Activated T-helper 1 cell treated with anti-CD3 and anti-CD28 coated beads, Interleukin-12 subunit alpha, Interleukin-12 subunit beta, Interleukin-2, Interleukin-4 antibody, amounts not matched to agents 30 ng/mL and 10 ng/mL and 1 ng/mL, durations not matched to agents 14 hours and 24 hours and 36 hours (primary cell): ENCODE measurements at places on chromosomes 11 and 22. TPM values are rescaled to one million over a fixed set of nuclear protein-coding genes. Genes with fewer than 3 reads are reported as not detected.

The PDE2A gene
- total RNA-seq, result 0.57 and 0.64 TPM in 2 replicates

The OR10S1 gene
- total RNA-seq, result not detected in 2 replicates

The P4HA3 gene
- not detected in 2 replicates for total RNA-seq

The TIGD3 gene
- total RNA-seq, result 1.1 TPM in 2 replicates

The PGA3 gene
- total RNA-seq, result not detected in 2 replicates

The FOLR2 gene
- not detected in 2 replicates for total RNA-seq

The BIRC3 gene
- total RNA-seq, result 101 and 108 TPM in 2 replicates

The DHCR7 gene
- total RNA-seq, result 100 and 106 TPM in 2 replicates

The NPTXR gene
- 1.2 and 1.3 TPM in 2 replicates for total RNA-seq

The CALCA gene
- not detected in 2 replicates for total RNA-seq

The KRTAP5-11 gene
- not detected in 2 replicates for total RNA-seq

The TOB2 gene
- 46.0 and 46.4 TPM in 2 replicates for total RNA-seq

The CCT8L2 gene
- total RNA-seq, result not detected in 2 replicates

The TRIM6 gene
- 0.34 and 0.54 TPM in 2 replicates for total RNA-seq

The ARRB1 gene
- total RNA-seq, result 15.3 and 16.0 TPM in 2 replicates

The SNX32 gene
- total RNA-seq, result 1.6 and 1.9 TPM in 2 replicates

The BTG4 gene
- not detected in 2 replicates for total RNA-seq

The RBM7 gene
- total RNA-seq, result 34.4 and 38.8 TPM in 2 replicates

The OTOG gene
- not detected in 2 replicates for total RNA-seq

The GGTLC3 gene
- not detected in 2 replicates for total RNA-seq

The PATE2 gene
- 0.29 and 0.34 TPM in 2 replicates for total RNA-seq

The DPAGT1 gene
- 81.8 and 84.4 TPM in 2 replicates for total RNA-seq
